SK-N-SH (cell line): ENCODE measurements at places on chromosomes 16 and 17.

DNA sequence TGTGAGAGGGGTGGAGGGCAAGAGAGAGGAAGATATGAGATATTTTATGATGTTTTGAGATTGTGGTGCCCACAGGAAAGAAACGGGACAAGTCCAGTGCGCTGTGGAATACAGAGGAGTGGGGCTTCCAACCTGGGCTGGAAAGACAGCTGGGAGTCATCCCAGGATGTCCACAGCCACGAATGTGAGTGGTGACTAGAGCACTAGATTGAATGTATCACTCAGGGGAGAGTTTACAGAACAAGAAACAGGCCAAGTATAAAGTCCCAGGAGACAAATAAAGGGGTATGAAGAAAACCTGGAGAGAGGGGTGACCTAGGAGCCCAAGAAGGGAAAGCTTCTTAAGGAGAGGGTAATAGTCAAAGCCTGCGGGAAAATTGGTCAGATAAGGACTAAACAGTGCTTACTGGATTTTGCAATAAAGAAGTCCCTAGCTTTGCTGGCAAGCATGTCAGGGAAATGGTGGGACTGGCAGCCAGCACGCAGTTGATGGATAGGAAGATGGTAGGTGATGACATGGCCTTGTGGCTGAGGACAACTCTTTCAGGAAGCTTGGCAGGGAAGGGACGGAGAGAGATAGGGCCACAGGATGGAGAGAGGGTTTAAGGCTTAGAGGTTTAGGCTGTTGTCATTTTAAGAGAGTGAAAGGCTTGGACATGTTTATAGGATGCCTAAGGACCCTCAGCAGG is 114.5 kb downstream of the AXIN2 start:
- H3K36me3 ChIP-seq = no peaks in the 10 kb centered on the region
- no peak for DNase-seq
- H3K27ac ChIP-seq = no peak overlapping the region
- peaks cover 6% of the 10 kb centered on the region; the same call in 1 of the 2 replicates for H3K27me3 ChIP-seq
- no peak overlapping the region for H3K4me3 ChIP-seq

GRCh38 chr17:52546493-52546892 is 388.0 kb upstream of the CA10 start:
- no peaks in the 10 kb centered on the region for H3K36me3 ChIP-seq
- no peak for DNase-seq
- no peak overlapping the region for H3K27ac ChIP-seq
- no peaks in the 10 kb centered on the region for H3K4me1 ChIP-seq
- H3K27me3 ChIP-seq = no peaks in the 10 kb centered on the region
- no peak overlapping the region for H3K4me3 ChIP-seq

DNA sequence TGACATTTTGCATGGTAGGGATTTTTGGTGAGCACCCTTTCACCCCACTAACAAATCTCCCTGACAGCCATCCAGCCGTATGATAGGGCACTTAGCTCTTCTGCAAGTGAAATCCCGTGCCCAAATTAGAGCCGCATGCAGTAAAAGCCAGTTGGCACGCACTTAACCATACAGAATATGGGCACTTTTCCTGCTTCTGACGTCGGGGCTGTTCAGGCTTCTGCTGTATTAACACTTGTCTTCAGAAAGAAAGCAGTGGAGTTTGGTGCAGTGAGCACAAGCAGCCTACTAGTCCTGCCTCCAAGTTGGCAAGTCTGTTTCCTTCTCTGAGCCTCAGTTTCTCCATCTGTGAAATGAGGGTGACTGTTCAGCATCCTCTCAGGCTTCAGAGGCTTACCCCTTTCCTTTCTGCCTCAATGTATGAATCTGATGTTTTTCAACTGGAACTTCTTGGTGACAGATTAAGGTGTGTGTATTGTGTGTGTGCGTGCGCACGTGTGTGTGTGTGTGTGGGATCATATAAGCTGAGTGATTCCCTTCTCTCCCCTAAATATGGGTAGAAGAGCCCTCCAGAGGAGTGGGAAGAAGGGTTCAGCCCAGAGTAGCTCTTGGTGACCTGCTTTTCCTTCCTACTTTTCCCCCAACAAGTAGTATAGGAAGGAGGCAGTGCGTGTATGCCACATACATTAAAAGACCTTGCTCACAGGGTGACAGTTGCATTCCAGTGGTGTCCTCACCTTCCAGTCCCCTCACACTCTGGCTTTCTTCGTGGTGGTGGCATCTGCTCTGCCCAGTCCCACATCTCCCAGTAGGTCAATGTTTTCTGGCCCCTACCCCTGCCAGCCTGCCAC is 19.0 kb downstream of the IGF2BP1 start:
- H3K27ac ChIP-seq = no peak overlapping the region
- peaks cover 9% of the 10 kb centered on the region; the same call in 1 of the 2 replicates for H3K4me1 ChIP-seq
- DNase-seq = no peak

DNA sequence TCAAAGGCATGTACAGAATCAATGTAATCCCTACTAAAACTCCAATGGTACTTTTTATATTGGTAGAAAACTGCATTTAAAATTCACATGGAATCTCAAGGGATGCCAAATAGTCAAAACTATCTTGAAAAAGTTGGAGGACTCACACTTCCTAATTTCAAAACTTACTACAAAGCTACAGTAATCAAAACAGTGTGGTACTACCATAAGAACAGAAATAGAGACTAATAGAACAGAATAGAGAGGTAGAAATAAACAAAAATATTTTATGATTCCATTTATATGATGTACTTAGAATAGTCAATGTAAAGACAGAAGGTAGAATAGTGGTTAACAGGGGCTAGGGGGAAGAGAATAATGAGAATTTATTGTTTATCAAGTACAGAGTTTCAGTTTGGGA is 8.8 kb downstream of the TRIM37 start:
- H3K4me3 ChIP-seq = no peak overlapping the region
- H3K4me1 ChIP-seq = peaks cover 5% of the 10 kb centered on the region
- no peak overlapping the region for H3K27ac ChIP-seq
- peaks cover 16% of the 10 kb centered on the region for H3K36me3 ChIP-seq
- no peaks in the 10 kb centered on the region for H3K27me3 ChIP-seq

DNA sequence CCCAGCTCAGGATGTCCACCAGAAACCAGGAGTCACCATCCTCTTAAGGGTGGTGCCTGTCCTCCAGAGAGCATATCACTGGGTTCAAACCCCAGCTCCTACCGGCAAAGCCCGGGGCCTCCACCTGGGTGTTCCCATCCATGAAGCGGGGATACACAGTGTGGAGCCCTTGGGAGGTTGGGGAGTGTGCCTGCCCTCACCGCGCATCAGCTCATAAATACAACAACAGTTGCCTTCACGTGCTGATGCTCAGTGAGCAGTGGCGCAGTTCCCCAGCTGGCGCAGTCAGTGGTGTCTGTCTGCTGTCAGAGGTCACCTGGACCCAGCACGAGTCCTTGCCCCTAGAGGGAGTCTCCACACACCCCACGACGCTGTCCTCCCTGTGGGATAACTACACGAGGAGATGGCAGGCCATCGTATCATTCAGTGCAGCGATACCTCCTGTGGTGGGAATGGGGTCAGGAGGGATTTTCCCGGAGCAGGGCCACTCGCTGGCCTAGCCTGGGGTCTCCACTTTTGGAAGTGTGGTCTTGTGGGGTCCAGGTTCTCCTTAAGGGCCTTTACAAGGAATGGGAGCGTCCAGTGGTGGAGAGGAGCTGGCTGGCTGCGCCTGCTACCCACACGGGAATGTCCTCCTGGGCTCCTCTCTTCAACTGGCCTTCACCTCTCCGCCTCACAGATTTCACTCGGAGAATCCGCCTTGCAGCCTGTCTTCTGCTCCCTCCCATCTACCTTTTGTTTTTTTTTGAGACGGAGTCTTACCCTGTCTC is 2.3 kb upstream of the ELOB start:
- peaks cover 25% of the 10 kb centered on the region; the same call in 1 of the 2 replicates for H3K4me1 ChIP-seq
- H3K27ac ChIP-seq = no peak overlapping the region
- DNase-seq = no peak
- H3K36me3 ChIP-seq = peaks cover 11% of the 10 kb centered on the region; the same call in 1 of the 2 replicates

- no peak overlapping the region for H3K27ac ChIP-seq
- no peak overlapping the region for H3K4me3 ChIP-seq
- H3K27me3 ChIP-seq = peaks cover 96% of the 10 kb centered on the region
- DNase-seq = peak; percentile 32
- H3K4me1 ChIP-seq = peaks cover 7% of the 10 kb centered on the region
Measured at GRCh38 chr17:39601758-39602532, 5.8 kb downstream of the NEUROD2 start.
